ENCODE measurements at places on chromosomes 5 and 9. TPM values are rescaled to one million over a fixed set of nuclear protein-coding genes. Genes with fewer than 3 reads are reported as not detected.

FLT4 gene
- 0.08 TPM for total RNA-seq

PCDHB11 gene
- not detected for total RNA-seq

APBA1 gene
- 1.7 TPM for total RNA-seq

ZER1 gene
- total RNA-seq, result 26.9 TPM

SPINK7 gene
- total RNA-seq, result 0.47 TPM

ODF2 gene
- total RNA-seq, result 26.6 TPM

ACTBL2 gene
- total RNA-seq, result 0.04 TPM

LVRN gene
- not detected for total RNA-seq

DND1 gene
- 1.6 TPM for total RNA-seq

BSPRY gene
- not detected for total RNA-seq

SPINK6 gene
- total RNA-seq, result 28.1 TPM

ANKRD18A gene
- 0.70 TPM for total RNA-seq

FBLL1 gene
- total RNA-seq, result 1.7 TPM

GMCL2 gene
- total RNA-seq, result not detected

CNTNAP3B gene
- 1.4 TPM for total RNA-seq

SLC6A19 gene
- not detected for total RNA-seq

YTHDC2 gene
- total RNA-seq, result 12.1 TPM

SSNA1 gene
- 137 TPM for total RNA-seq

HAPLN1 gene
- not detected for total RNA-seq

FCN2 gene
- not detected for total RNA-seq

GRXCR2 gene
- not detected for total RNA-seq

FOXD4L4 gene
- total RNA-seq, result not detected

SLC46A2 gene
- total RNA-seq, result not detected

FABP6 gene
- 0.31 TPM for total RNA-seq

SYNPO gene
- 15.4 TPM for total RNA-seq

ENTPD8 gene
- total RNA-seq, result not detected

INSYN2B gene
- total RNA-seq, result 5.6 TPM

AHRR gene
- 0.94 TPM for total RNA-seq

ARL14EPL gene
- total RNA-seq, result not detected

F12 gene
- 7.5 TPM for total RNA-seq

MOCS2 gene
- total RNA-seq, result 57.0 TPM

OMD gene
- not detected for total RNA-seq

PCDHGA7 gene
- 0.86 TPM for total RNA-seq

FBP2 gene
- not detected for total RNA-seq

TMEM232 gene
- not detected for total RNA-seq

ROPN1L gene
- total RNA-seq, result 0.08 TPM

AQP7 gene
- total RNA-seq, result not detected

KCNV2 gene
- total RNA-seq, result not detected

IL13 gene
- total RNA-seq, result not detected

MACIR gene
- 9.6 TPM for total RNA-seq

NIPAL4 gene
- 30.4 TPM for total RNA-seq

IRX4 gene
- 54.4 TPM for total RNA-seq

TAS2R1 gene
- total RNA-seq, result not detected

ENDOG gene
- 32.5 TPM for total RNA-seq

YIPF5 gene
- total RNA-seq, result 38.9 TPM

FAM120AOS gene
- 18.1 TPM for total RNA-seq

DAPK1 gene
- 1.0 TPM for total RNA-seq

SV2C gene
- total RNA-seq, result 0.08 TPM

OLFML2A gene
- total RNA-seq, result 0.11 TPM

SLC36A3 gene
- not detected for total RNA-seq

ALDH1A1 gene
- not detected for total RNA-seq

MLANA gene
- not detected for total RNA-seq

OLFM1 gene
- not detected for total RNA-seq

FAM221B gene
- total RNA-seq, result not detected

All from hair follicular keratinocyte (primary cell).